Activated T-cell treated with anti-CD3 and anti-CD28 coated beads, Interleukin-2, amount 50 U/mL, for 24 hours (primary cell): ENCODE measurements at places on chromosomes 13 and 19.

- no peak for DNase-seq
Measured at GRCh38 chr19:41932259-41932719, 4.0 kb upstream of the ERFL start.

- DNase-seq, result peak; percentile 69
Measured at GRCh38 chr13:51804295-51805172, 571 bp upstream of the DHRS12 start.

- DNase-seq, result no peak
Measured at GRCh38 chr13:42497798-42498197, 76.2 kb upstream of the TNFSF11 start.

DNA sequence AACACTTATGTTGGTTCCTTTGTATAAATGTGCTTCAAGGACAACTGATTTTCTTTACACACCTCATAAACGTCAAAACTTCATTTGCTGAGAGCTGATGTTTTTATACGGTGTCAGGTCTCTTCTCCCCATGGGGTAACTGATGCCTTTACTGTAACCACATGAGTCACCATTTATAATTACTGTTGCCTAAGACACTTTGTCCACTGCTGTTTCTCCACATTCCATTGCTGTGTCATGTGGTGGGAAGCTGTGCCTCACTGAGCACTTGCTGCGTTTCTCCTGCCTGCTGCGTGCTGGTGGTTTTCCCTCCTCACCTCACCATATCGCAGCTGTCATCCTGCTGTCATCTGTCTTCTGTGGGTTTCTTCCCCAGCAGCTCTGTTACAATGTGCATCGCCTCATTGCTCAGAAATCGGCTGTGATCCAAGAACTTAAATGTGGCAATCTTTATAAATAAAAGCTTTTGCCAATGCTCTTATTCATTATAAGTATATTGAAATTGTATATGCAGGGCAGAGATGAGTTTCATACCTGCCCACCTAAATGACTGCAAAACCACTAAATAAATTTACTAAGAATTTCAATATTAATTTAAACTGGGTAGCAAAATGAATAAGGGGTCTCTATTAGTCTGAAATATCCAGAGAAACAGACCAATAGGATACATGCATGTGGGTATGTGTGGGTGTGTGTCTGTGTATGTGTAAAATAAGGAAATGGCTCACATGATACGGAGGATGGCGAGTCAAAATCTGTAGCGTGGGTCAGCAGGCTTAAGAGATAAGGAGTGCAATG lies 547.0 kb upstream of the SLITRK5 start:
- no peak for DNase-seq

DNA sequence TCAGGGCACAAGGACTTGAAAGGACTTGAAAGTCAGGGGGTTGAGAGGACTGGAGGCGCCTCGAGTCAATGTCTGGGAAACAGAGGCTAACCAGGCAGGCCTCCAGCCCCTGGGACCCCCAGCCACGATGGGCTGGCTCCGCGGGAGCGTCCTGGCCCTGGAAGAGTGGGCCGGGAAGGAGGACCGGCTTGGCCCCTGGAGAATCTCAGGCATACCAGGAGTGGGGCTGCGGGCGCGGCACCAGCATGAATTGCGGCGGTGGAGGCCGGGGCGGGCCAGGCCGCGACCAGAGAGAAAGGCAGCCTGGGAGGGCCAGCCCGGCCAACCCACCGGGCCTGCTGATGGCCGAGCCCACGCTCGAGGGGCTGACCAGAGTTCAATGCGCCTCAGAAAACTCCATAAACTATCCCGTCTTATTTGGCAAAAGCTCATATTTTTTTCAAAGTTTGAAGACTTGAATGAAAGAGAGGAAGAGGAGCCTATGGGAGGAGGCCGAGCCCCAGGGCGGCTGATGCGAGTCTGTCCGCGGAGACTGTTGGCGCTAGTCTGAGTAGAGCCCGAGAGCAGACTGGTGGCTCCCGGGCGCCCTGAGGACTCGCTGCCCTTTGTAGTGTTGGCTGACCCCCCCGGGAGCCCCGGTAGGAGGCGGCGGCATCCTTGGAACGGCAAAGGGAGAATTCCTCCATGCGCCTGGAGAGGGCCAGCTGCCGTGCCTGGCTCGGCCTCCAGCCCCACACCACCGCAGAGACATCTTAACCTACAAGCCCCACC lies 68.0 kb downstream of the MLLT1 start:
- no peak for DNase-seq

- no peak for DNase-seq
Measured at GRCh38 chr13:98098516-98098915, 44.4 kb upstream of the FARP1 start.

- no peak for DNase-seq
Measured at GRCh38 chr13:53060840-53061490, 32.4 kb downstream of the OLFM4 start.

DNA sequence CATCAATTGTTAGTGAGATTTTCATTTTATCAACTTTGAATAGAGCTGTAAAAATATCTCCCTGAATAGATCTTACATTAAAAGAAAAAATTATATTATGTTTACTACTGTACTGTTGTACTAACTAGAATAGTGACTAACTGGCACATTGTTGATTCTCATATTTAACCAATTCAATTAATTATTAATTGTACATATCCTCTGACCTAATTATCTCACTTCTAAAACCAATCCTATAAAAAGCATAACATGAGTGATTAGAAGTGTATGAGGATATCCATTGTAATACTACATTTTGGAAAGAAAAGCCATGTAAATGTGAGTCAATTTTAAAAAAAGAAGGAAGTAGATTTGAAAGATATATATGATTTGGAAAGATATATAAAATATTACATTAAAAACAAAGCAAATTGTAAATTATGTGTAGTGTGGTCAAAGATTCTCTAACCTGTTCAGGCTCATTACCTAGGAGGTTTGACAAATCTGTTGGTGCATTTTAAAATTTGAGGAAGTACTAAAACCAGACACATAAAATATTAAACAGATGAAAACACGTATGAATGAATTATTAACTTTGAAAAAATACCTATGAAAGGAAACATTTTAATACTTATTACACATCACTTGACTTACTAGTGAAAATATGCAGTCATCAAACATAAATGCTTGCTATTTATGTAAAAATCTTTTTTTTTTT lies 829.8 kb upstream of the SLC10A2 start:
- no peak for DNase-seq

DNA sequence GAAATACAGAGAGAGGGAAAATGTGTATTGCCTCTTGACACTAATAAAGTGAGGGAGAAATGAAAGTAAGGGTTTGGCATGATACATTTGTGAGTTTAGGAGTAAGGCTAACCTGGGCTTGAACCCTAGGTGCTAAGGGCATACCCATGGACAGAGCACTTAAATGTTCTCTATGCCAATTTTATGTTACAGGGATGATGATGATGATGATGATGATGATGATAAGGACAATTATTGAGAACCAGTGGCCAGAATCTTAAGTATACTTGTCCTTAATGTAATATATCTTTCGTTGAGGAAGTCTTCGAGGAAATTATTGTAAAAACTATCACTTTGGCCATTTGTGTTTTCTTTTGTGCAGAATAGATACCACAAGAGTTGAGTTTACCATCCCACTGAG lies 33.2 kb downstream of the DPY19L3 start:
- no peak for DNase-seq

- DNase-seq, result no peak
Measured at GRCh38 chr13:109000207-109000606, 370.8 kb downstream of the MYO16 start.

GRCh38 chr19:7788178-7788932 lies 25.3 kb downstream of the CLEC4M start:
- DNase-seq, result no peak

DNA sequence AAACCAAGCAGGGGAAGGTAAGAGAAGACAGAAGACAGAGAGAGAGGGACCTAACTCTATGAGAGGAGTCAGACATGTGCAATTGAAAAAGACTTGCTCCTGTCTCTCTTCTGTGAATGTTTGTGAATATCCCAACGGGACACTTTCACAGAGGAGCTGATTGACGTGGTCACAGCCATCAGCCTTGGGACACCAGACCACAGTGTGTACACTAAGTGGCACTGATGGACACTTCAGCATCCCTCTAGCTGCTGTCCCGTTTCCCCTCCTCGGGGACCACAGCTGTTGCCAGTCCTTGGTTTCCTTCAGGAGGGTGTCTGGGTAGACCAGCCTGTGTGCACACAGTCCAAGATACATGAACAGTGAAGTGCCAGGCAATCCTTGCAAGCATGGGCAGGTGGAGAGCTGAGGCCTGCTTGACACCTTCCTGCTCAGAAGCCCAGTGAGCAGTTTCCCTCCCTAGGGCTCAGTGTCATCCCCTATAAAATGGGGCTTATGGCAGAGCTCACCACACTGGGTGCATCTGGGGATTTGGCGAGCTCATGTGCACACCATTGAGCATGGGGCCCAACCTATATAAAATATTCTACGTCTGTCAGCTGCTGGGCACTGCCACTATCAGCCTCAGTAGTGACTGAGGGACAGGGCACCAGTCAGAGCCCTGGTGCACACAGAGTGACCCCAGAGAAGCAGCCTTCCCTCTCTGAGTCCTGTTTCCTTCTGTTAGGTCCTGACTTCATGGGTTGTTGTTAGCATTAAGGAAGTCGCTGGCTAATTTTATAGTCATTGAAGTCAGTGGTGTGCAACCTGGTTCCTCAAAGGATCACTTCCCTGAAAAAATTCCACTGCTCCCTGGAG lies 4.3 kb upstream of the USF2 start:
- peak; percentile 33 for DNase-seq

- DNase-seq, result peak; percentile 86
Measured at GRCh38 chr19:49808711-49809159, 4.4 kb downstream of the FUZ start.

DNA sequence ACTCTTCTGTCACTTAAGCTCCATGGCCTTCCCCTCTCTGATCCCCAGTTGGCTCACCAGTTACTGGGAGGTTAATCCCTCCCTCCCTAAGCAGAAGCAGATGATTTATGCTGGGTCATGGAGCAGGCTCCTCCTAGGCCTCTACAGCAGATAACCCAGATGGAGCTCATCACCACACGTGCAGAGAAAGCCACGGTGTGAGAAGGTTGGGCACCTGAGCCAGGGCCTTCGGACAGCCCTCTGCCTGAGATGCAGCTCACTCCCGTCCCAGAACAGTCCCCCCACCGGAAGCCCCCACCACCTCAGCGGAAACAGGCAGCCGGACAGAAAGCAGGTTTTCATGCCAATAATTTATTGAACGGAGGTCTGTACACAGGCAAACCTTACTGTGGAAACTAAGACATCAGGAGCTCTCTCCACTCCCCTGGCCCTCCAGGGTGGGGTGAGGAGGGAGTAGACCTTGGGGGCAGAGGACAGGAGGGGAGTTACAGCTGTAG lies 9.8 kb downstream of the ZNF526 start:
- DNase-seq, result no peak

GRCh38 chr13:60273971-60274527 lies 110.3 kb upstream of the DIAPH3 start:
- DNase-seq, result no peak
